ENCODE measurements at places on chromosomes 13 and 19.

- no peak for DNase-seq
Measured at GRCh38 chr13:29908416-29909080, 58.1 kb upstream of the UBL3 start.

- DNase-seq = no peak
Measured at GRCh38 chr19:38543807-38544568, 73.8 kb downstream of the MAP4K1 start.

DNA sequence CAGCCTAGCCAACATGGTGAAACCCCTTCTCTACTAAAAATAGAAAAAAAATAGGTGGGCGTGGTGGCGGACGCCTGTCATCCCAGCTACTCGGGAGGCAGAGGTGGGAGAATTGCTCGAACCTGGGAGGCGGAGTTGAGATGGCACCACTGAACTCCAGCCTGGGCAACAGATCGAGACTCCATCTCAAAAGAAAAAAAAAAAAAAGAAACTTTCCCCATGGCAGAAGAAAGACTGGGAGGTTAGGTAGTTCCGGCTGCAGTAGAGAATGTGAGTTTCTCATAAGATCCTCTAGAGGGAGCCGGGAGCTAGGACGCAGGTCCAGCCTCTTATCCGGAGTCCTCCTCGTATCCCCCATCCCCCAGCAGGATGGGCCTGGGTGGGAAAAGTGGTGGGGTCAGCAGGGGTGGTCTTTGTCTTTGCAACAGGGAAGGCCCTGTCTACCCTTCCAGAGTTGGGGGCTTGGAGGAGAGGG lies 13.2 kb upstream of the CREB3L3 start:
- peak; percentile 56 for DNase-seq

DNA sequence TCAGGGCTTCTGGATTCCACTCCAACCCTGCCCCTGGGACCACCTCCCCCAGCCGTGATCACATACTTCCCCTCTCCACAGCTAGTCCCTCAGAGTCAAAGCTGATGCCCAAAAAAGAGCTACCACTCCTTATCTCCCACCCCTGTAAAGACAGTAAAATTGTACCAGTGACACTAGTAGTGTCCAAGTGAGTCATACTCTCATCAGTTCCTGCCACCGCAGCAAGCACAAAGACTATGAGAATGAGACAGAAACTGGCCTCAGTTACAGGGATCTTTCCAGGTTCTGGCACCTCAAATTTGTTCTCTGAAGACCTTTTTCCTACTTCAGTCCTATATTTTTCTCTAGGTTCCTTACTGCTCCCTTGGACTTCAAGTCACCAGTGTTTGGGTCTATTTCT lies 144.2 kb downstream of the SPRY2 start:
- no peak for DNase-seq

DNA sequence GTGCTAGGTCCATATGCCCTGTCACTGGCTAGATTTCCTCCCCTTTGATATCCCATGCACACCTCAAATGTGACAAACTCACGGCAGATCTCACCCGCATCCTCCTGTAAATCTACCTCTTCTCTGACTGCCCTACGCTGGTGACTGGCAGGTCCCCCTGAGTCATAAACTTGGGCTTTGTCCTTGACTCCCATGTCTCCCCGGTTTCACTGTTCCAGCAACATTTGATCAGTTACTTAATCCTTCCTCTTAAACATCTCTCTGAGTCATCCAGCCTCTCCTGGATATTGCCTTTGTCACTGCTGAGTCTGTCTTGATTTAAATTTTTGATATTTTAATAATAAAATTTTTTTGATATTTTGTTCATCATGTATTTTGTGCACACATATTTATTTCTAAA lies 26.5 kb downstream of the FAM216B start:
- DNase-seq = no peak

- no peak for DNase-seq
Measured at GRCh38 chr19:41709951-41710645, 1.7 kb downstream of the CEACAM5 start.

DNA sequence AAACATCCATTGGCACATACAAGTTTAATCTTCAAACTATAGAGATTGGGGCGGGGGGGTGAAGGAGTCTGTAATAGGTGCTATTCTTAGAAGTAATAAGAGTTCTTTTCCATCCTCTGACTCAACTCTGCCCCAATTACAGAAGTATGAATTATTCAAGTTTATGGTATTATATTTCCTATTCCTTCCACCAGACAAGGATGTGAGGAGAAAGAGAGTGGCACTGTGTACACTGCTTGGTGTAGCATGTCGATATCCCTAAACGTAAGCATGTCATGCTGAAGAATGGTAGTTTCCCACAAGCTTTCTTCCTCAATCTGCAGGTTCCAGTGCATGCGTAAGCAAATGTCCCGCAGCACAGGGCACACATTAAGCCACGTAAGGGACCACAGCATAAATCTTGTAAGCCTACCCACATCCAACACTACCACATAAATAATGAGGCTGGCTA lies 14.1 kb downstream of the BRD4 start:
- no peak for DNase-seq

DNA sequence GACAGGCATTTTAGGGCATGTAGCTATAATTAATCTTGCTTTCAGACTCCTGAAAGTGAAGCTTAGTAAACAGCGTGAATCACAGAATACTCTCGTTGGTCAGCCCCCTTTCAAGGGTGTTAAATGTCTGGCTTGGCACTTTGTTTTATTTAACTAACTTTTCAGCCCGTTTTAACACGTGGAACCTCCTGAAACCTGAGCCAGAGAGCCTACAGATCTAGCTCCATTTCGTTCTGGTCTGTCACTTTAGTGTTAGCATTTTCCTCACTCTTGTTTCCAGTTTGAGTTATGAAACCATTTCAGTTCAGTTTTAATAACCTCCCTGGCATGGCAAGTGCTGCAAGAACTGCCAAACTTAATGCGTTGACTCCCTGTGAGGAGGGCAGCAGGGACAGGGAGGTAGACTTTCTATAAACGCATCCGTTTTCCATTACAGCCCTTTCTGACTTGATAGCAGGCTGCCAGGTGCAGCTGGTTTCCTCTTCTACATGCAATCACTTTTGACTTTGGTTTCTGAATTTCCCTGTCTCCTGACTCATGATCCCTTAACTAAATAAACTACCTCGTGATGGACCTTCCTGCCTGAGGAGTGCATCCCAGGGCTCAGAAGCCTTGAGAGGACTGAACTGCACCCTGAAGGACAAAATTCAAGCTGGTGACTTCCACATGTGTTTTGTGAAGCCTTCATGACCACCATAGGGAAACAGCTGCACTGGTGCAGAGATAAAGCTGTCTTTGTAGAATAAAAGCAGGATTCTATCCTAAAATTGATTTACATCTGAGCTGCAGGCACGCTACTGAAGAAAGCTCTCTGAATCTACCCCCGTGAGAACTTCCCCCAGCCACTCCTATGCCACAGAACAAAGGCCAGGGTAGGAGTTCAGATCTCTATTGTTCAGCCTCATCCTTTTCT lies 192.6 kb downstream of the DLEU7 start:
- no peak for DNase-seq

GRCh38 chr13:66751691-66752090 lies 478.4 kb downstream of the PCDH9 start:
- DNase-seq = no peak

DNA sequence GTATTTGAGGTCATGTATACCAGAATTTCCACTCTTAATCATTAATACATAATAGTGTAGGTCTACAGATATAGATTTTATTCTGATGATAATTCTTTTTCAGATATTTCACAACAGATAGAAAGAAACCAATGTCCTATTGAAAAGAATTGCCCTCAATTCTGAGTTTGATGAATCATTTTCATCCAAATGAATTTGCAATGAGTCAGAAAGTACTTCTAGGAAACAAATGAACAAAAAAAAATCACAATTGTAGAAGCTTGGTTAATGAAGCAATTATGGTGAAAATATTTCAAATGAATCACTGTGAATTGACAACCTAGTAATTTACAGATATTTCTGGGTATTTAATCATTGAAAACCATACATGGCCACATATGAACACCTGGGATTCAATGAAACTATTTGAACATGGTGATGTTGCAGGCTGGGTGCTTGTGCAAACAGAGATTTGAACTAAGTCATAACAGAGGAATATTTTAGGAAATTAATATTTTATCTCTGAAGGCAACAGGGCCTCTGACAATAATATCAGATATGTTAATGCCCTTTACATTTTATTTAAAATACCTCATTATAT lies 360.9 kb downstream of the SLITRK5 start:
- DNase-seq = no peak

DNA sequence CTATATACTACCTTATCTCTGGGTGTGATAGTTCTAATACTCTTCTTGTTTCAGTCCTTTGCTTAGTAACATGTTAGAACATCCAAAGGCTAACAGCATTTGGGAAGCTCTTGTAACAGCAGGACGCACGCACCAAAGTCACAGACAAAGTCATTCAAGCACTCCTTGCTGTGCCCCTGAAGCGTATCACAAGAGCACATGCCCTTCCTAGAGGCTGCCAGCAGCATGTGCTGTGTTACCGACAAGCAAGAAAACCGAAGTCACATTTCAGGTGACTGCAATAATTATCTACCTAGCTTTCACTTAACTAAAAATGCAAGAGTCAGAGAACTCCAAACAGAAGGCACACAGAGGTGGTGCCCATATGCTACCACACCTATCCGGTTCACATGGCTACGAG lies 194.1 kb downstream of the KLF12 start:
- no peak for DNase-seq

- peak; percentile 77 for DNase-seq
Measured at GRCh38 chr19:50465986-50466705, 10.2 kb upstream of the EMC10 start.

GRCh38 chr19:53545271-53546065 lies 7.5 kb downstream of the ZNF331 start:
- no peak for DNase-seq

GRCh38 chr19:23345838-23346237 lies 49.4 kb downstream of the ZNF91 start:
- DNase-seq = no peak

DNA sequence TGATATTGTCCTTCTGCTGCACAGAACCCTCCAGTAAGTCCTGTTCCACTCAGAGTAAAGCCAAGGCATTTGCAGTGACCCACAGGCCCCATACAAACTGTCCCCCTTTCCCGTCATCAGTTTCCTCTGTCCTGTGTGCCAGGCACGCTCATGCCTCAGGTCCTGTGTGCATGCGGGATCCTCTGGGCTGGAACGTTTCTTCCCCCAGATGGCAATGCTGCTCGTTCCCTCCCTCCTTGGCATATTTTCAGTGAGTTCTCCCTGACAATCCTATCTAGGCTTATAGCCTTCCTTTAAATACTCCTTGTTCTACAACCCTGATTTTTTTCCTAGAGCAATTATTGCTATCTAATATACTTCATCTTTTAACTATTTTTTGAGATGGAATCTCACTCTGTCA lies 5.7 kb downstream of the OPA3 start:
- no peak for DNase-seq

DNA sequence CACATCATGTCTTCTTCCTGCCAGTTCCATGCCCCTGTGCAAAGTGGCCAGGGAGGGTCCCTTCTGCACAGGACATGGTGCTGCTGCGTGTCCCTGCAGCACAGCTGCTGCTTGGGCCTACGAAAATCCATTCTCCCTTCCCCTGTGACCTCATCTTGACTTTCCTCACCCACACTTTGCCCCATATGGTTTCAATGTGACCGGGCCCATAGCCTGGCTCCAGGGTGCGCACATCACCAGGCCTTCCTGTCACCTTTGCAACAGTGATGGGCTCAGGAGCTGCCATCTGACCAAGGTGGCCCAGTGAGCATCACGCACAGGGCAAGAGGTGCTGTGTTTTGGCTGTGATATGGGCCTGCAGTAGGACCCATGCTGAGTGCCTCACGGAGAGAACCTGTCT lies 10.8 kb downstream of the PPP1R12C start:
- no peak for DNase-seq

- DNase-seq = no peak
Measured at GRCh38 chr19:13795595-13796300, 505 bp downstream of the ZSWIM4 start.

GRCh38 chr13:47705185-47705584 lies 295.9 kb downstream of the SUCLA2 start:
- no peak for DNase-seq

DNA sequence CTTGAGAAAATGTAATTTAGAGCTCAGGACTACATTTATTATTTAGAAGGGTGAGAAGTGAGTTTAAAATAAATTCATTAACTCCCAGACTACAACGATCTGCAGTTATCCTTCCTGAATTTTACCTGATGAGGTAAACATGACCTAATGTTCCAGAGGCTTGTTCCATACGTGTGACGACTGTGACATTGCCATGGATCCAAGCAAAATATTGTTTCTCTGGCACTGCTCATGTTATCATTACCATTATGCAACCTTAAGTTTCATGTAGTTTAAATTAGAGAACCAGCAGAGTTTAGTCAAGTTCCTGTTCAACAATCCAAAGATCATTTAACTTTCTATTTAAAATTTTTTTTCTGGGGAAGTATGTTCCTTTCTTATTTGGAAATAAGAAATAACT lies 279.6 kb downstream of the KLF5 start:
- no peak for DNase-seq

- no peak for DNase-seq
Measured at GRCh38 chr13:40342901-40343300, 323.5 kb downstream of the FOXO1 start.

GRCh38 chr19:42497492-42498168 lies 30.7 kb downstream of the CEACAM1 start:
- DNase-seq = no peak

- peak; percentile 20 for DNase-seq
Measured at GRCh38 chr19:11480715-11481533, at the start of gene ELAVL3. ELAVL3 (minus strand) TSS chr19:11481046; CDS start chr19:11480608, 438 bp downstream.

GRCh38 chr13:110568612-110569011 lies 7.1 kb upstream of the RAB20 start:
- no peak for DNase-seq

- DNase-seq = no peak
Measured at GRCh38 chr19:16057062-16057461, 19.2 kb upstream of the TPM4 start.

DNA sequence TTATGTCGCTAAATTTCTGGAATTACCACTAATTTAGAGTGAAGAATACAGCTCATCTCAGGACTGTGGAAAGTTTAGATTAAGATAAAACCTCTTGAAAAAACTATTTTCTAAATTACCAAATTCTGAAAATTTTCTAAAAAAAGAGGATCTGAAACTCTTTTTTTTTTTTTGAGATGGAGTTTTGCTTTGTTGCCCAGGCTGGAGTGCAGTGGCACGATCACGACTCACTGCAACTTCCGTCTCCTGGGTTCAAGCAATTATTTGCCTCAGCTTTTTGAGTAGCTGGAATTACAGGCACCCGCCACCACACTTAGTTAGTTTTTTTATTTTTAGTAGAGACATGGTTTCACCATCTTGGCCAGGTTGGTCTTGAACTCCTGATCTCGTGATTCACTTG lies 16.6 kb upstream of the ZNF253 start:
- no peak for DNase-seq

GRCh38 chr19:7858109-7858770 lies 15.9 kb downstream of the PRR36 start:
- no peak for DNase-seq

DNA sequence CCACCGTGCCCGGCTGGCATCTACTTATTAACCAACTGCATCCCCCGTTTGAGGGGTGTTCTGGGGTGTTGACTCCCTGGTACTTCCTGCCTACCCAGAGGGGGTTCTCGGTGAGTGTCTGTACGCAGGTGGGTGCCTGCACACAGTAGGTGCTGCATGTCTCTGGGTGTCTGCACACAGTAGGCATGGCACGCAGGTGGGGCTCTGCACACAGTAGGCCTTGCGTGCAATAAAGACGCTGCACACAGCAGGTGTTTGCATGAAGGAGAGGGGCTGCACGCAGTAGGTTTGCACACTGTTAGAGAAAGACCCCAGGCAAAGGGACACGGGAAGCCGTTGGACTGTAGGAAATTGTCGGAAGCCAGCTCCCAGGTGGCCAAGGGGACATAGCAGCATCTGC lies 11.2 kb downstream of the GADD45B start:
- DNase-seq = no peak

- no peak for DNase-seq
Measured at GRCh38 chr19:32877977-32878745, 8.6 kb upstream of the SLC7A9 start.

All from NCI-H2029 (cell line).